Stimulated activated CD4-positive, alpha-beta T cell treated with anti-CD3 and anti-CD28 coated beads, Interleukin-12 subunit alpha, Interleukin-12 subunit beta, amount 100 ng/mL, for 48 hours (primary cell): ENCODE measurements at places on chromosomes 5 and 9.

- DNase-seq: no peak
Observed at GRCh38 chr9:133539991-133540697, 5.6 kb downstream of the ADAMTSL2 start.

DNA sequence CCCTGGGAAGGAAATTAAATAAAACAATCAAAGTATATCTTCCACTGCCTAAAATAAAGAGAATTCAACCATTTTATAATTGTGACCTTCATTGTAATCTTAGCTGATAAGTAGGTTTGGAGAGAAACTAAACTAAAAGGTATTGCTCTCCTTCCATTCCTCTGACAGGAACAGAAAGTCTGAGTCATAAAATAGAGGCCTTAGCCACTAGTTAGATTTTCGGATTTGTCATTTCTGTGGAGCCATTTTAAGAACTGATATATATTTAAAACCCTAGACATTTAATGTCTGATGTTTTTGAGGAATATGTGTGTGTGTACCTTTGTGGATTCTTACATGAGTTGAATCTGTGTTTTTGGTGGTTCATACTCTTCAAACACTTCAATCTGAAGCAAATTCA, 11.8 kb upstream of the TMC1 start:
- no peak for DNase-seq

GRCh38 chr9:73056245-73056644, 95.4 kb upstream of the ANXA1 start:
- DNase-seq: no peak

DNA sequence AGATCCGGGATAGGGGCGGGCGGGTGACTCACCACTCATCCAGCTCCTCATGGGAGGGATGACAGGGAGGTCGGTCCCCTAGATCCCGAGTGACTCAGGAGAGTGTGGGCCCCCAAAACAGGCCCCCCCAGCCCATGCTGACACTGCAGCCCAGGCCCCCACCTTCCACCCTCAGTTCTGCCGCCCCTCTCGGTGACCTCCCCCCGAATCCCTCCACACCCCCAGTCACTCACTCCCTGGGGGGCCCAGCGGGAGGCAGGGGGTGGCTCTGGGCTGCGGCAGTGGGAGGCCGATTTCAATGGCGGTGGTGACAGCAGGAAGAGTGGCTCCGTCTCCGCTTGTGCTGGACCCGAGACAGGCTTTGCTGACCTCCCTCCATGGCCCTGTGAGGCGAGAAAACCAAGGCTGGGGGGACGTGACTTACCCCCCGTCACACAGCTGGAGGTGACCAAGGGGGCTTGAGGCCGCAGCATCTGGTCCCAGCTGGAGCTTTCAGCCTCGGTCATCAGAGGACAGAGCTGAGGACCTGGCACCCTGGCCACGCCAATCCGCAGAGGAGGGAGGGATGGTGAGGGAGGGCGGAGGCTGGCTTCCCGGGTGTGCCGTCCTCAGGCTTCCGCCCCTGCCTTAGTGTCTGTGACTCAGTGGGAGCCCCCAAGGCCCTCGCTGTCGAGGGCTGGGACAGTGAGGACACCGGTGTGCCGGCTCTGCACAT, 9.0 kb downstream of the GPSM1 start:
- DNase-seq: no peak

DNA sequence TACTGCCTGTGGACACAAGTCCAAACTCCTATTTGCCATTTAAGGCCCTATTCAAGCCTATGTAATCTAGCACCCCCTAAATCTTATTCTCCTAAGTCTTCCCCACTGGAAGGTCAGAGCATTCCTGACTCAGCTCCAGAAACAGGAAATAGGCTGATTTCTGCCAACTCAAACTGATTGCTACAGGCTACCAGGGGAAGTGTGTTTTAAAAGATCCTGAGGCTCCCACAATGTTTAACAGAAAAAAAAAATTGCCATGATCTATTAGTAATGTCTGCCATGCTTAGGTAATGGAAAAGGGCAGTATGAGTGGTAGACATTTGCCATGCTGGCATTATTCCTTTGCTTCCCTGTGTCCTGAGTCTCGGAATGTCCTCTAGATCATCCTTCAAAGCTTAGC, 65.8 kb upstream of the BRINP1 start:
- no peak for DNase-seq

- DNase-seq: no peak
Observed at GRCh38 chr5:100574716-100575115, 39.5 kb downstream of the FAM174A start.

GRCh38 chr5:169805527-169805934, 168.5 kb downstream of the DOCK2 start:
- peak; percentile 71 for DNase-seq

DNA sequence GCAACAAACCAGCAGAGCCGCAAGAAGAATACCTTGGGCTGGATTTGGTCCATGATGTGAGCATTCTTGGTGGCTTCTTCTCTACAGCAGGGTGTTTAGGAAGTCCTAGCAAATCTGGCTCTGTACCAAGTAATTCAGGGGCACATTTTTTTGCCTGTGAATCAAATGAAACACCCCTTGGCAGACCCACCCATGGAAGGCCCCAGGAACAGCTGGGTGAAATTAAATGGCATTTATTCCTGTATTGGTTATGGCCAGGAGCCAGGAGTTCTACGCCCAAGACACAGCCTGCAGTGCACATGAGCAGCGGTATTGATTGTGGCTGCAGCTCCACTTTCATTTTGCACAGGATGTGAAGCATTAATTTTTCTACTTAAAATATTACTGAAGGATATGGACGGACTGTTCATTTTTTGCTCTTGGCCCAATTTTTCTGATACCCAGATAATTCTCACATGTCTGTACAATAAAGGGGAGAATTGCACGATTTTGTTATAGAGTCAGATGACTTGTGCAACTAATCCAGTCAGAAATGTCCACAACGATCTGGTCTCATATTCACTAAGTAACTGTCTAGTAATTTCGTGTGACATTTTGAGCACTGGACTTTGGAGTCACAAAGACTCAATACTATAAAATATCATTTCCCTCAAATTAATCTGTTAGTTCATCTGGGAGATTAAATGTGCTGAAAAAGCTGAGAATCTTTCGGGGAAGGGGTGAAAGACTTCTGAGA, 120.7 kb upstream of the APC start:
- no peak for DNase-seq

DNA sequence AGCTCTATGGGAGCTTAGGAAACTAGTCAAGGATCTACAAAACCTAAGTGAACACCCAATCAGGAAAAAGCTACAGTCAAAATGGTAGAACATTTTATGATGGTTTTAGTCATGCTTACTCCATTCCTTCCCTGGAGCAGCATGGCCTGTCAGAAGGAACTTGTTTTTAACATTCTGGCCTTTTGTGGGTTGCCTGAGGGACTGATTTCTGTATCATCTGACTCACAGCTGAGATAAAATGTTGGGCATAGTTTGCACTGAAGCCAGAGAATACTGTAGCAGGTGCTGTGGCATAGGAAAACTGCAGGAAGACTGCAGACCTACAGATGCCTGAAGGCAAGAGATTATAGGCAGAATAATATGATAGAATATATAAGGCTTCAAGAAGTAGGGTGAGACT, 719.6 kb upstream of the GRAMD2B start:
- no peak for DNase-seq

GRCh38 chr5:72505539-72506157, 1.6 kb downstream of the ZNF366 start:
- DNase-seq: no peak

GRCh38 chr9:121331992-121332685, 37.9 kb downstream of the STOM start:
- no peak for DNase-seq

DNA sequence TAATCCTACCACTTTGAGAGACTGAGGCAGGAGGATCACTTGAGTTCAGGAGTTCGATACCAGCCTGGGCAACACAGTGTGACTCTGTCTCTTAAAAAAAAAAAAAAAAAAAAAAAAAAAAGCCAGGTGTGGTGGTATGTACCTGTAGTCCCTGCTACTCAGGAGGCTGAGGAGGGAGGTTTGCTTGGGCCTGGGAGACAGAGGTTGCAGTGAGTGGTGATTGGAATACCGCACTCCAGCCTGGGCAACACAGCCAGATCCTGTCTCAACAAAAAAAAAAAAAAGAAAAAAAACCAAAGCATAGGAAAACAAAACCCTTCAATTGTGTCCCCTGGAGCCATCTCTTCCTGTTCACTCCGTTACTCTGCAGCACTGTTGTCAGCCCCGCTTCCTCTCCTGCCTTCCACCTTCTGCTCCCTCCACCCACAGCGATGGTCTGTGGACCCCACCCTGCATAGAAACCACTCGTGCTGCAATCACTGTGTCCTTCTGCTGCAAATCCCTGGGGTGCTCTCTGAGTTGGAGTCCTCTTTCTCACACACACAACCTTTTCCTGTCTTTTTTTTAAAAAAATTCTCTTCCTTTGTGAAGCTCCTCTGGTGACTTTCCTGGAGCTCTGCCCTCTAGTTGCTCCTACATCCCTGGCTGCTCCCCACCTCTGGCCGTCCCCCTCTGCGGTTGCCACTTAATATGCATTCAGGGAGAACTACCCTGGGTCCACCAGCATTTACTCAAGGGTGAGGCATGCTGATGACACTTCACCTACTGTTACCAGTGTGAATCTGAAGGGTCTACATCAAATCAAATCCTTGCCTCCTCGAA, 22.2 kb downstream of the CCT5 start:
- no peak for DNase-seq

DNA sequence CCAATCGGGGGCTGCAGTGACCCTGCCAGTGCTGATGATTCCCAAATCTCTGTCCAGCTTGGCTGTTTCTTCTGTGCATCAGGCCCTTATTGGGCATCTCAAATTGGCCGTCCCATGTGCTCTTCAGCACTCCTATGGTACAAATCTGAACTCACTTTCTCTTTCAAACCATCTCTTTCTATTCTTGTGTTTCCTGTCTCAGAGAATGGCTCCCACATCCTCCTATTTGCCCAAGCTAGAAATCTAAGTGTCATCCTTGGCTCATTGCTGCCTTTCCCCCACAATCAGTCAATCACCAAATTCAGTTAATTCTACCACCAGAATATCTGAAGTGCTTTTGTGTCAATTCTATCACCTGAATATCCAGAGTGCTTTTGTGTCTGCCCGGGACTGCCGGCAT, 336.6 kb downstream of the CWC27 start:
- DNase-seq: no peak

- DNase-seq: peak; percentile 49
Observed at GRCh38 chr5:170269579-170269978, 28.0 kb downstream of the LCP2 start.

GRCh38 chr5:38060354-38060753, 198.0 kb upstream of the EGFLAM start:
- DNase-seq: no peak

DNA sequence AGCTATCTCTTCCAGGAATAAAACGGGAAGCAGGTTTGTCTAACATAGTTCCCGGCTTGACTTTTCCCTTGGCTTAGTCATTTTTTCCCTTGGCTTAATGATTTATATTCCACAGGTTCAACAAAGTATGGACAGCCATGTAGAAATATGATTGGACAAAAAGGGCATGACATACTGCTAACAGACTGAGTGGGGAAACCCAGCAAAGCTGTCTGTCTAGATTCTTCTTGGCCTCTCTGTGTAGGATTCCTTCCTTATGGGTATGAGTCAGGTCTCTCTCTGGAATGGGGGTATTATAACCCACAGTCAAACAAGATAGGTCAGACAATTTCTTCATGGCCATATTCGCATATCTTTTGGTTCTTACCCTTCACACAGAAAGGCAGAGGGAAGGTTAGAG, 5.7 kb upstream of the MTAP start:
- DNase-seq: no peak

- no peak for DNase-seq
Observed at GRCh38 chr5:40515476-40515875, 164.2 kb upstream of the PTGER4 start.

DNA sequence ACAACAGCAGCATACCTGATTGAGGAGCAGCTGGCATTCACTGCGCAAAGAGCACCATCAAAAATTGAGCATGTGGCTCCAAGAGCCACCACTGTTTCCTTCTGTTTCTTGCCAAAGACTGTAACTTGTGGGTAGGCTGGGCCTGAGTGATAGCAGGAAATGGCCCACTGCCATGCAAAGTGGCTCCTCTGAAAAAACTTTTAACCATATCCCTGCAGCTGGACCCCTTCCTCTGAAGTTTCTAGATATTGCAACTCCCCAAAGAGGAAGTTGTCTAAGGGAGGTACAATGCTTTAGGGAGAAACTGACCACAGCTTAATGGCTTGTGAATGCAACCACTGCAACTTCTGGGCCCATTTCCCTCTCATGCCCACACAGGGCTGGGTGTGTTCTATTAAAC, 355.4 kb upstream of the PDE4D start:
- DNase-seq: no peak

- DNase-seq: no peak
Observed at GRCh38 chr9:68541568-68541967, 885 bp upstream of the TMEM252 start.

GRCh38 chr5:82676661-82677060, 398.5 kb upstream of the RPS23 start:
- DNase-seq: no peak

DNA sequence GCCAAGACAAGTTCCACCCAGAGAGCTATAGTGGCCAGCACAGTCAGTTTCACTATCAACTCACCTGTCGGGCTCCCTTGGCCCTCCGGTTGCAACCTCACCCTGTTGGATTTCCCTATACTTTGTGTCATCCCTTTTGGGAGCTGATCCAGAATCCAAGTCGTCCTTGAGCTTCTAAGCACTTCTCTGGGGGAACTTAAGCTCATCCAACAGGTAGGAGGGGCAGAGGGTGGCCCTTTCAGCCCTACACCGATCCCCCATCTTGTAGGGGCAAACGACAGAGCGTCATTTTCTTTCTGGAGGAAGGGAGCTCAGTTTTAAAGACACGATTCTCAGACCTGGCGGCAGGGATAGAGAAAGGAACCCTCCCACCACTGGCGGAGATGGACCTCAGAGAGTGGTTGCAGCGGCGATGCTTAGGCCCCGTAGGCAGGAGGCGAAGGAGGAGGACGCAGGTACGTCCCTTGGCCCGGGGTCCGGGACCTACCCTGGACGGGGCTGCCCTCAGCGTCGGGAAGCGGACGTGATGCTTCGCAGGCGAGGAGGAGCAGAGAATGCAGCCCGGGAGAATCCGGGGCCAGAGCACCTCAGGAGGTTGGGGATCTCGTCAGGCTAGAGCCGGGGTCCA, 519 bp downstream of the ZER1 start:
- DNase-seq: no peak

DNA sequence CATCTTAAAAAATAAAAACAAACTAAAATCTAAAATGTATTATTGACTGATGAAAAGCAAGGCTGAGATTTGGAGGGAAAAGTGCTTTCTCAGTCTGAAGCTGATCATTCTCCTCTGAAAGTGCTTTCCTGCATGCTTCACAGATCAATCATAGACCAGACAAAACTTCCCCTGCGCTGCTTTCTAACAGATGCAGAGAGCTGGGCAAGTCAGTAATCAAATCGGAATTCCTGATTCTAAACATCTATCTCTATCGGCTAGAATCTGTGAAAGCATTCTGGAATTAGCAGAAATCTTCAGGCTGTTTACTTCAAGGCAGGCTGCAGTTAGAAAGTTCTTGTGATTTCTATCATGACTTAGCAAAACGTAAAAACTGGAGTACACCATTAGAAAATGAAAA, 15.6 kb upstream of the FAM81B start:
- DNase-seq: no peak
